Liver (tissue), 10 donors: ENCODE measurements at places on chromosomes 2 and 18. TPM values are rescaled to one million over a fixed set of nuclear protein-coding genes. Genes with fewer than 3 reads are reported as not detected.
A peak's percentile ranks its signal among the peaks of the same experiment; 100 is the strongest.

DNA sequence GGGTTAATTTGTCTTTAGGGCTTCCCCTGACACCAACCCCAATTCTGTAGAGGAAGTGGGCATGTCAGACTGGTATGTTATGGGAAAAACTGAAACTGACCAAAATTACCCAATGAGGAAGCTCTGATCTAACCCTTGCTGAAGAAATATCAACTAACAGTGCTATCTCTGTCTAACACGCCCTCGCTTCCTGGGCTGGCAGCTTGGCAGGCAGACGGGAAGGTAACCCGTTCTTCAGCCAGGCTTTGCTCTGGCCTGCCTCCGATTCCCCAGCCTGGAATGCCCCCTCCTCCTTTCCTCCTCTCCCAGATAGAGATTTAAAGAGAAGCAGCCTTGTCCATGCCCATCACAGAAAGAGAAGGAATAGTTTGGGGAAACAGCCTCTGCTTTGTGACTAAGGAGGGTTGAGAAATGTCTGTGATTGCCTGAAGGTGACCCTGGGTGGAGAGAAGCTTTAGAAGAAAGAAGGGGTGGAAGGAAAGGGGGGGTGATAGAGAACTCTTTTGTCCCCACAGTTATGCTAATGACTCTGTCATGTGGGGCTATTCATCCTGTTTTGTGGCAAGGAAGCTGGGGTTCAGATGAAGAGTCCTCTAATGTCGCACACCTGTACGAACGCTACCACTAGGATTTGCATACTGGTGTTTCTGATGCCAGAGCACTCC is 15.4 kb downstream of the HK2 start:
- no peaks in the 10 kb centered on the region for H3K36me3 ChIP-seq
- H3K4me1 ChIP-seq, result peaks cover 3% of the 10 kb centered on the region
- H3K27me3 ChIP-seq, result no peaks in the 10 kb centered on the region
- H3K27ac ChIP-seq, result peak overlapping the region; percentile 67
- DNase-seq, result no peak

DNA sequence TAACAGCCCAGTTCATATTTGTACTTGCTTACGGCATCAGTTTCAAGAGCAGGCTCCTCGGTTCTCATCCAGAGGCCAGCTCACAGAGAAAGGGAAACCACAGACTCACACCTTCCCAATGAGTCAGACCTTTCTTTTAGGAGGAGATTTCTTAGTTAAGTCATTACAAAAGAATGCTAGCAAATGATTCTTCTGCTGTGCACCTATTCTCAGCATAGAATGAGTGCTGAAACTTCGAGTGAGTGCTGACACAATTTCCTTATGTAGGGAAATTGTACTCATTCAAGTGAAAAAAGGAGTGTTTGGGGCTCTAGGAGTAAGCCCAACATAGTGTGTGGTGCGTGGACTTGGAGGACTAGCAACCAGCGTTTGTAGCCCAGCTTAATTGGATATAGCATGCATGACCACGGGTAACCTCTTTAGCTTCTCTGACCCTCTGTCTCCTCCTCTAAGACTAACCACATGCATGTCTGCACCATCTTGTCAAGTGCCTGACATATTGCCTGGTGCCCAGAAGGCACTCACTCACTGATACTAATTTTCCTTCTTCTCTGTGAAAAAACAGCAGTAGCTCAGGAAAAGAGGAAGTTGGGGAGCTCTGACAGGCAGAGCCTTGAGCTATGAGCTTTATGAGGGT is 87.0 kb downstream of the ALPK2 start:
- H3K27ac ChIP-seq, result peak overlapping the region; percentile 40
- no peak overlapping the region for H3K4me3 ChIP-seq
- H3K27me3 ChIP-seq, result no peaks in the 10 kb centered on the region
- H3K36me3 ChIP-seq, result no peaks in the 10 kb centered on the region

GRCh38 chr2:45177870-45178269 is 168.6 kb upstream of the SIX2 start:
- H3K27ac ChIP-seq, result no peak overlapping the region
- no peaks in the 10 kb centered on the region for H3K27me3 ChIP-seq
- H3K4me1 ChIP-seq, result no peaks in the 10 kb centered on the region
- no peaks in the 10 kb centered on the region for H3K36me3 ChIP-seq
- no peak for DNase-seq
- H3K4me3 ChIP-seq, result no peak overlapping the region

KCNS3 gene
- 2.5 TPM for polyA plus RNA-seq

AGXT gene
- 1,572 TPM for polyA plus RNA-seq

SPC25 gene
- polyA plus RNA-seq, result 2.1 TPM
